ENCODE measurements at places on chromosomes 16 and 17. TPM values are rescaled to one million over a fixed set of nuclear protein-coding genes. Genes with fewer than 3 reads are reported as not detected.

DNA sequence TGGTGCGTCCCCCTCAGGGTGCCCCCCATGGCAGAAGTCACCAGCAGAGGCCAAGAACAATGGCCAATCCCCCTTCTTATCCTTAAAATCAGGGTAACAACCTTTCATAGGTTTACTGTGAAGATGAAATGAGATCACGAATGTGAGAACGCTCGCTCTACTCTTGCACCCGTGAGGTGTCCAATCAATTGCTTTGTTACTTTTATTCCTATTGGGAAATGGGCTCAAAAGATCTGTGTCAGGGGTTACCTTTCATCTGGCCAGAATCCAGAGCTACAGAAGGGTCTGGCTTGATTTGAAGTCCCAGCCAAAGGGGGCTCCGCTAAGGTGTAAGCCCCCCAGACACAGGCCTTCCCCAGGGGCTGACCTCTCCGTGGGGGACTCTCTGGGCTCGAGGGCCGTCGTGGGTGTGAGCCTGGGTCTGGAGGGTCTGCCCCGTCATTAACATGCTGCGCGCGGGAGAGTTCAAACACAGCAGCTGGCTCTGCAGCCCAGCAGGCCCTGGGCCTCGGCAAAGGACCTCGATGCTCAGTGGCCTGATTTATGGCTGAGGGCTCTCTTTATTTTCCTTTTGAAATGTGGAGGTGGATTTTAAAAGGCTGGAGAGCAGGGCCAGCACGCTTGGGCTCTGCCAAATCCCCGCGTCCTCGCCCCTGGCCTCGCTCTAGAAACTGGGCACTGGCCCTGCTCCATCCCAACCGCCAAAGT is 10.4 kb downstream of the ABR start:
- DNase-seq: no peak

- no peak for DNase-seq
Observed at GRCh38 chr16:24208710-24209109, 47.4 kb upstream of the CACNG3 start.

DNA sequence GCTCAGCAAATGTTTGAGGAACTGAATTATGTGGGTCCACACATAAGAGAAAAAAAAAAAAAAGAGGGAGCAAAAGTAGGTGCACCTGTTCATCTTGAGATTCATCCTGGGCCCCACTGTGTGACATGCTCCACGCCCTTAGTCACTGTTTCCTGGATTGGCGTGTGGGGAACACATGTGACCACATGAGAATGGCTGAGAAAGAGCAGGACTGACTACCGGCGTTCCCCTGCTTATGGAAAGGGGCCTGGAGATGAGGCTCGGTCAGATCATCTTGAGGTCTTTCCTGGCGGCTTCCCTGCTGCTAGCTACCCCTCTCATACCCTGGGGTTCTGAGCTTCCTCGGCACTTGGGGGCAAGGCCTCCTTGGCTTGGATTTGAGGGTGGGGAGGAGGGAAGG is 3.9 kb downstream of the DEXI start:
- DNase-seq: no peak

- no peak for DNase-seq
Observed at GRCh38 chr17:17417718-17418181, 59.0 kb upstream of the MED9 start.

DNA sequence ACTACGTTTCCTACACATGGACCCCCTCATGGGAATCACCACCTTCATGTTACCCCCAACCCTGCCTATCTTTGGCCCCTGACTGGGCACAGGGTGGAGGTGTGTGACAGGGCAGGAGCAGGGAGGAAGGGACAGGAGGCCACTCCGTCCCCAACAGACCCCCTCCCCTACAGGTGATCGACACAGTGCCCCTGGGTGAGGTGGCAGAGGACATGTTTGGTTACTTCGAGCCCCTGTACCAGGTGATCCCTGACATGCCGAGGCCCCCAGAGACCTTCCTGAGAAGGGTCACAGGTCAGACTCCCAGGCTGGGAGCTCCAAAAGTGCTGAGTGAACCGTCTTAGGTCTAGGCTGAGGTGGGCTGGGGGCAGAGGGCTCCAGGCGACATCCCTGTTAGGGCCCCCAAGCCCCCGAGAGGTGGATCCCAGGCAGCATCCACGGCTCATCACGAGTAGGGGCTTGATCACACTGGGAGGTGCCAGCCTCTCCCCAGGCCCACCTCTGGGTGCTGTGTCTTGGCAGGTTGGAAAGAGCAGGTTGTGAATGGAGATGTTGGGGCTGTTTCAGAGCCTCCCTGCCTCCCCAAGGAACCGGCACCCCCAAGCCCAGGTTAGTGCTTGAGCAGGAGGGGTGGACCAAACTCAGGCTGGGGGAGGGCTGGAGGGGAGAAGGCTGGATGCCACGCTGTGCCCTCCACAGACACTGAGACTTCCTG is 1.5 kb downstream of the ACBD4 start:
- DNase-seq: no peak

The VMO1 gene
- 0.39 TPM for total RNA-seq

The SLC9A5 gene
- total RNA-seq: 0.39 TPM

The NPW gene
- 1.3 TPM for total RNA-seq

The DNAH3 gene
- total RNA-seq: not detected
